Inflammatory macrophage treated with lipopolysaccharide for 1 hour (primary cell): ENCODE measurements at places on chromosomes 5 and 9.

DNA sequence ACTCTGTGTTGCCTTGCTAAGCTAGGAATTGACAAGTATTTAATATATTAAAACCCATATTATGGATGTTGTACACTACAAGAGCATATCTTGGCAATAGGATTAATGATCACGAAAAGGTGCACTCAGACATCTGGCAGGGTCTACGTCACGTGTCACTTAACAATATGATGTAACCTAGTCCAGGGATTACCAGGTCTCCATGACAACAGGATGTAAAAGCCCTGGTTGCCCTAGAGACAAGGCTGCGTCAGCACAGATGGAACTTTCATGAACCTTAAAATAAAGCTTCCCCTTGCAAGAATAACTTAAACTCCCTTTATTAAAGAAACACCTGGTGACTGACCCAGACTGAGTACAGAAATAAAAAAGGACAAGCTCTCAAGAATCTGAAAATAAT, 717.8 kb downstream of the CDH18 start:
- DNase-seq, result no peak

GRCh38 chr5:140977003-140977402, 10.7 kb downstream of the PCDHAC2 start:
- no peak for DNase-seq

DNA sequence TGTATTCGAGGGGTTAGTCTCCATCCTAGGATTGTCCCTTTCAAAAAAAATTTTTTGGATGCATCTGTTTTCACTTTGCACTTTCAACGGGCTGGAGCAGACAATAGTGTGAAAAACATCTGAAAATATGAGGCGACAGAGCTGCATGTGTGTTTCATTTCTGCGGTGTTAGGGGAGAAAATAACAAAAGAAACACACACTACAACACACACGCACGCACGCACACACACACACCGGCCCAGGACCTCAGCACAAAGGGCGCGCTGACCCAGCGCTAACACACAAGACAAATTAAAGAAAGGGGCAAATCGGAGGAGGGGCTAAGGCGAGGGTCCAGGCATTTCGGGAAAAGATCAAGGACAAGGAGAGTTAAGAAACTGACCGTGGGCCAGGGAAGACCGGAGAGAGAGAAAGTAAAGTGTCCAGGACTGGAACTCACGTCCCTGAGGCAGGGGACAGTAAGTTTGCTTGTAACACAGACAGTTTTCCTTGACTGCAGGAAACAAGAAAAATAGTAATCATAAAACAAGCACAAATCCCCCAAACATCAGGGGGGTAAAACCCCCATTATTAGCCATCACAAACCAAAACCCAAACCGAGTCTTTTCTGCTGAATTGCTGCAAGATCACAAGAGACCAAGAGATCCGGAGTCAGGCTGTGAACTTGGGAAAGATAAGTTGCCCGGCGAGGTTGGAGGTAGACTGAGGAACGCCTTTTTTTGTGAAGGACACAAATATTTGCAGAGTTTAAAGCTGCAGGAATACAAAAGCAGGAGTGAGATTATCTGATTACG, 302.1 kb downstream of the PARP8 start:
- DNase-seq, result no peak

GRCh38 chr5:91020065-91020800, 362.9 kb downstream of the ARRDC3 start:
- DNase-seq, result no peak

- no peak for DNase-seq
Observed at GRCh38 chr9:77588271-77588937, 59.7 kb downstream of the GNA14 start.

DNA sequence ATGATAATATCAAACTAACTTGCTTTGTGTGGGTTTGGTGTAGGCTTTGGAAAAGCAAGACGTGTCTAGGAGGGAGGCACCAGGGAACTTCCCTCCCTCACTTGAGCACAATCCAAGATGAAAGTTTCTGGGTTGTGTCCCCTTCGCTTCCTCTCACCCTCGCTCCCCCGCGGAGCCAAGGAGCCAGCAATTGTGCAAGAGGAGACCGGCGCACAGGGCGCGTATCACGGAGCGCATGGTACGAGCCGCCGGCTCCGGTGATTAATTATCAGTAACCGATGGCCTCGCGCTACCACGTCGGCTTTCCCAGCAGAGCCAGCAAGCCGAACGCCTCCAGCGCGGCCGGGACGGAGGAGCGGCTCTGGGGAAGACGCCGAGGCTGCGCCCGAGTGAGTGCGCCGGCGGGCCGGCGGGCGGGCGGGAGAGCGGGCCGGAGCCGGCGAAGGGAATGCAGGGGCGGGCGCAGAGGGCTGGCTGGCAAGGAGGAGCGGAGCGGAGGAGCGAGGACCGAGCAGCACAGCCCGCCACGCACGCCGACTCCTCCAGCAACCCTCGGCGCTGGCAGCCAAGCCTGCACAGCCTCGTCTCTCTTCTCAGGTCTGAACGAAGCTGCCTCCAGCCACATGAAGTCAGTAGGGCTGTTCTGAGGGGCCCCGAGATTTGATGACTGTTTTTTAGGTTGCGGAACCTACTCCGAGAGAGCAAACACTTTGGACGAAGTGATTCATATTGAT, 143.6 kb downstream of the BNC2 start:
- DNase-seq, result peak; percentile 3

- DNase-seq, result no peak
Observed at GRCh38 chr5:21688655-21689054, 1164.5 kb downstream of the CDH12 start.

GRCh38 chr9:117076571-117077290, 338.1 kb downstream of the ASTN2 start:
- DNase-seq, result no peak

DNA sequence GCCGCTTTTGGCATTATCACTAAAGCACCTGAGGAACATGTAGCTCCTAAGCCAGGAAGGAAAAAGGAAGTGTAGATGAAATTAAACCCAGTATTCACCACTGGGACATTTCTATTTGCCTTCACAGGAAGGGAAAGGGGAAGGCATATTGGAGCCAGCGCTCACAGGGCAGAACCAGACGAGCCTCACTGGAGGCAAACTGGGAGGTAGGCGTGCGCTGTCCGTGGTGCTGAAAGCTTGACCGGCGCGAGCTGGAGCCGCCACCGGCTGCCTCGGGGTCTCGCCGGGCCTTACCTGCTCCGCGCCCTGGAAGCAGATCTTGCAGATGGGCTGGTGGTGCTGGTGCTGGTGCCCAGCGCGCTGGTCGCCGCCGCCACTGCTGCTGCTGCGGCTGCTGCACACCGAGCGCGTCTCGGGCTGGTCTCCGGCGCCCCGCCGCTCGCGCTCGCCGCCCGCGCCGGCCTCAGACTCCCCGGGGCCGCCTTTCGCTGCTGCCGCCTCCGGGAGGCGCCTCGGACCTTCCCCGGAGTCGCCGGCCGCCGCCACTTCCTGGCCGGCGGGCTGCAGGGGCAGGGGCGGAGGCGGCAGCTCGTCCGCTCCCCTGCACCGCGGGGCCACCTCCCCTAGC, 732 bp downstream of the MARCHF11 start:
- DNase-seq, result peak; percentile 1

DNA sequence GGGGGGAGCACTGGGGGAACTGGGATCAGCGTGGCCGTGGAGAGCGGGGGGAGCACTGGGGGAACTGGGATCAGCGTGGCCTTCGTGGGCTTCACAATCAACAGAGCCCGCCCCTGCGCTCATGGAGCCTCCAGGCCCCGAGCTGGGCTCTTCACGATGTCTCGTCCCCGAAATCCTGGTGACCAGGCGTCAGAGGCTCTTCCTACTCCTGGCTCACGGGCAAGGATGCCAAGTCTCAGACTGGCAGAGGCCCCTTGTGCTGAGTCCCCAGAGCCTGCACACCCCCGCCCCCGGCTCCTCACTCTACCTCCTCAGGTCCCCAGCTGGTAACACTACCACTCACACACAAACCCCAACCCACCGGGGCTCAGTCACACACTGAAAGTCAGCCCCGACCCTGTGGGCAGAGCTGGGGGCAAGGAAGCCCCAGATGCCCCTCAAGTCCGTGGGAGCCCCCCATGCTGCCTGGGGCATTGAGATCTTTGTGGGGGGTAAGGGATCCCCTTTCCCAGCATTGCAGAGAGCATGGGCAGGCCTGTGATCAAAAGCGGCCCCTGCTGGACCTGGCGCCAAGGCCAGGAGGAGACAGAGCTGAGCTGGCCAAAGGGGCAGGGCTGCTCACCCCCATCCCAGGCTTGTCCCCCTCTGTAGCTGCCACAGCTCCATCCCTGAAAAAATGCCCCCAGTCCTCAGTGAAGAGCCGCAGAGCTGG, 26.7 kb downstream of the LHX3 start:
- no peak for DNase-seq

DNA sequence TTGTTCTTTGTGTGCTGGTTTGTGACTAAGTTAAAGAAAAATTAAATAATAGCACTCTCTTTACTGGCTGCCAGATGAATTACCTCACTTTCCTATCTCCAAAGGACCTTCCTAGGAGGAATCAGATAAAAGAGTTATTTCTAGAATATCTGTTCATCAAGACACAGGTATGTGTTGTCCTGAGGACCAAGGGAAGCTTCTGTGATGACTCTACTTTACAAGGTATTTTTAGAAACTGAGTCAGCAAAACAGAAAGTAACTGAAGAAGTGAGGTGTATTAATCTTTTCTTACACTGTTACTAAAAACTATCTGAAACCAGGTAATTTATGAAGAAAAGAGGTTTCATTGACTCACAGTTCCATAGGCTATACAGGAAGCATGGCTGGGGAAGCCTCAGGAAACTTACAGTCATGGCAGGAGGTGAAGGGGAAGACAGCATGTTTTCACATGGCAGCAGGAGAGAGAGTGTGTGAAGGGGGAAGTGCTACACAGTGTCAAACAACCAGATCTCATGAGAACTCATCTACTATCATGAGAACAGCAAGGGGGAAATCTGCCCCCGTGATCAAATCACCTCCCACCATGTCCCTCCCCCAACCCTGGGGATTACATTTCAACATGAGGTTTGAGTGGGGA, 189.2 kb upstream of the DMAC1 start:
- no peak for DNase-seq

GRCh38 chr5:56755036-56755555, 60.3 kb upstream of the MAP3K1 start:
- no peak for DNase-seq

DNA sequence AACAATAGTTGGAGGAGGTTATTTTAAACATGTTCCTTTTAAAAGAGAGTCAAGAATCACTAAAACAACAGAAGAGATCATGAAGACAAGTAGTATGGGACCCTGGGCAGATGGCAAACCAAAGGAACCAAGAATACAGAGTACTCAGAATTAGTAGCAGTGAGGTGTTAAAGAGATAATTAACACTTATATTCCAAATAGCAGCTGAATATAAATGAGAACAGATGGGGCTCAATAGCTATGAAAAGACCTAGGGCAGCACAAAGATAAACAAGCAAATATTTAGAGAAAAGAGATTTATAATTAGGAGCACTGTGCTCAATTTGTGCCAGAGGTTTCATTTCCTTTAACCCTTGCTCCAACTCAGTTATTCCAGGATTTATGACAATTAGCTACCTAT, 159.1 kb downstream of the FAM114A2 start:
- DNase-seq, result no peak

DNA sequence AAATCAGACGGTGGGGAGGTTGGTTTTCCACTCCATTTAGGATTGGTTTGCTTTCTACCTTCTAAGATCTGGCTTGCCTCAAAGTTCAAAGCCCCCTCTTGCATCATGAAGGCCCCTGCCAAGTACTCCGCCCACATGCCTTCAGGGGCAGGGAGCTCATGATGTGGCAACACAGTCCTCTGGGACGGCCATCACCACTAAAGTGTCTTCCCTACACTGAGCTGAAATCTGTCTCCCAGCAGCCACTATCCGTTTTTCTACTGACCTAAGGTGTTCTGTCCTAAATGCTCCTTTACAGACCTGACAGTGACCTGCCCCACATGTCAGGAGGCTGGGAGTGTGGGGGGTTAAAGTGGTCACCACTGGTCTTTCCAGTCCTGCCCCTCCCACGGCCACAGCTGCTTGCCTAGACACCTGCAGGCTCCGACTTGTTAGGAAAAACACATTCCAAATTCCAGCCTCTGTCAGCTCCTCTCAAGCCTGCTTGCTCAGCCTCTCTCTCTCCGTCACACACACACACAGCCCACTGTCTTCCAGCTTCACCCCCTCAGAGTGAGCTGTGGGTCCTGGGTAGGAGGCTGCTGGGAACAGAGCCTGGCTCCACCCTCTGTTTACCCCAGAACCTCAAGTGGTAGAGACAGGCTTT, 44.9 kb downstream of the SHB start:
- no peak for DNase-seq
